CD4-positive, alpha-beta T cell treated with Interleukin-15 for 4 hours (primary cell): ENCODE measurements at places on chromosomes 1 and 21.

DNA sequence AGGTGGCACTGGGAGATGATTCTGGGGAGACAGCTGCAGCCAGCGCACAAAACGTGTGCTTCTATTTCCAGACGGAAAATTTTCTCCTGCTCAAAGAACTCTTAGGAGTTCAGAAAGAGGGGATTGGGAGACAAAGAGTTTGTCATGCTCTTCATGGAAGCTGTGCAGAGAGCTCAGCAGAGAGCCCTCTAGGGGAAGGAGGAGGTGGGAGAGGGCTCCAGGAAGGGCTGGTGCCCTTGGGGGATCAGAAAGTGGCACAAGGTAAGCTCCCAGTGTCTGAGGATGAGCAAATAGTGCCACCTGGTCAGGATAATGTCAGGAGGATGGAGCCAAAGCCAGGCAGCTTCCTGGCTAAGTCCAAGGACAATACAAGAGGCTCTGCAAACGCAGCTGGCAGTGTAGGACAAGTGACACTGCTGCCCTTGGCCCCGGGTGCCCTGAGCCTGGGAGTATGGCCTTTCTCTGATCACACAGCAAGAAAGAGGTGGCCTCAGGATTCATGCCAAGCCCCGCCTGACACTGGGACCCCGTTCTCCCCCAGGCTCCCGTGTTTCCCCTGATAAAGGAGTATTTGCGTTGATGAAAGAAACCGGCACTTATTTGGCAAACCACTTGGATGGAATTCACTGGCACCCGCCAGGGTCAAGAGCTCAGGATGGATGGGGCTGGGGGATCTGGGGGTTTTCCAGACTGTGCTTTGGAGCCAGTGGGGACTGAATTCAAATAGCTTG lies 254.0 kb downstream of the PTPRU start:
- DNase-seq, result no peak

DNA sequence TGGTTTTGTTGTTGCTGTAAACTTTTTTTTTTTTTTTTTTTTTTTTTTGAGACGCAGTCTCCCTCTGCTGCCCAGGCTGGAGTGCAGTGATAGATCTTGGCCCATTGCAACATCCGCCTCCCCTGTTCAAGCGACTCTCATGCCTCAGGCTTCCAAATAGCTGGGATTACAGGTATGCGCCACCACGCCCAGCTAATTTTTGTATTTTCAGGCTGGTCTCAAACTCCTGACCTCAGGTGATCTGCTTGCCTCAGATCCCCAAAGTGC lies 78.9 kb upstream of the SLC45A1 start:
- no peak for DNase-seq

- DNase-seq, result peak; percentile 85
Measured at GRCh38 chr21:29195981-29196669, 65.7 kb downstream of the MAP3K7CL start.

GRCh38 chr1:41475346-41475745 lies 9.1 kb downstream of the EDN2 start:
- no peak for DNase-seq

GRCh38 chr21:45470087-45470515 lies 65.1 kb downstream of the COL18A1 start:
- no peak for DNase-seq

GRCh38 chr1:68293609-68294366 lies 61.5 kb upstream of the WLS start:
- DNase-seq, result no peak

- peak; percentile 58 for DNase-seq
Measured at GRCh38 chr21:31198575-31198974, 145.5 kb downstream of the TIAM1 start.

- no peak for DNase-seq
Measured at GRCh38 chr21:38433471-38433870, 64.8 kb downstream of the ERG start.

GRCh38 chr1:198620218-198620617 lies 18.6 kb upstream of the PTPRC start:
- no peak for DNase-seq

- DNase-seq, result no peak
Measured at GRCh38 chr1:220990427-220991339, 111.4 kb downstream of the HLX start.

GRCh38 chr1:227124473-227124872 lies 184.4 kb downstream of the COQ8A start:
- DNase-seq, result no peak

DNA sequence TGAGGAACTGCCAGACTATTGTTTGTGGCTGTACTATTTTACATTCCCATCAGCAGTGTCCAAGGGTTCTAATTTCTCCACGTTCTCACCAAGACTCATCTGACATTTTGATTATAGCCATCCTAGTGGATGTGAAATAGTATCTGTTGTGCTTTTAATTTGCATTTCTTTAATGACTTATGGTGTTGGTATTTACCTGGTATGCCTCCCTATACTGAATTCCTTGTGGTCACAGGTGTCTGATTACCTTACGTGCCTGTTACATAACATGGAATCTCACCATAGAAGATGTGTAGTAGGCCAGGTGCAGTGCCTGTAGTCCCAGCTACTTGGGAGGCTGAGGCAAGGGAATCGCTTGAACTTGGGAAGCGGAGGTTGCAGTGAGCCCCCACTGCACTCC lies 13.5 kb downstream of the ZYG11A start:
- no peak for DNase-seq

DNA sequence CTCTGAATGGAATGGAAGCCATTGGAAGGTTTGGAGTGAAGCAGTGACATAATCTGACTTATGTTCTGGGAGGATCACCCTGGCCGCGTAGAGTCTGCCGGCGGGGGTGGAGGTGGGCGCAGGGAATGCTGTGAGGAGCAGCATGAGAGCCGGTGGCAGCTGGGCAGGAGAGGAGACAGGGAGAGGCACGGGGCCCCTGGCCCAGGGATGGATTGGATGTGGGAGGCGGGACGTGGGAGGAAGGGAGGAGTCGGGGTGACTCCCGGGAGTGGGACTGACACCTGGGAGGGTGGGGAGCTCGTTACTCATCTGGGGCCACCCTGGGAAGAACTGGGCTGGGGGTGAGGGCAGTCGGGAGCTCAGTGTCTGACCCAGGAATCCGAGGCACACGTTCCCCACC lies 10.4 kb upstream of the KCNAB2 start:
- no peak for DNase-seq

DNA sequence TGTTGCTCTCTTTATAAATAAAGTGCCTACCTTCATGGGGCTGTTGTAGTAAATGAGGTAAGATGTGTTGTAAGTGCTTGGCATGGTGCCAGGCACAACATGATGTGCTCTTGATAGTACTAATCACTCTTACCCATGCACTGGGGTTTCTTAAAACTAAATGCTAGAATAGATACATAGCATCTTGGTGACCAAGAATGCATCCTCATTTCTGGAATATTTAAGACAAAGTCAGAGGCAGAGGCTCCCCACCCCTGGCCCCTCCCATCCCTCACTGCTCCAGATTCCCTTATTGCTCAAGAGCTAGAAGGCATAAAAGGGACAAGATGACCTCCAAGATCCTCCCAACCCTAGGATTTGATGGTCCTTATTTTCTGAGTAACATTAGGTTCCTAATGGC lies 61.3 kb downstream of the GLUL start:
- no peak for DNase-seq

DNA sequence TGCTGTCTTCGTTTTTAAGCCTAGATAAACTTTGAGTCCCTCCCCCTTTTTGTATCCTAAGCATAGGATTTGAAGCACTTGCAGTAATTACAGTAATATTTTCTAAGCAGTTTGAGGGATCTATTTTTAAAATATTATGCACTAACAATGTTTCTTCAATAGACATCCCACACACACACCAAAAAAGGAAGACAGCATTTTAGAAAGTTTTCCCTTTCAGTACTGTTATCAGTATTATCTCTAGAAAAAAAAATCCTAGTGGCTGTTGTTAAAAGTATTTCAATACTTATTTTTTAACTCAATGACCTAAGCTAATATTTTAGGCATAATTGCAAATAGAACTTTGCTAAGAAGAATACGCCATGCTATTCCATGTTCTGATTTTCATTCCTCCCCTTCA lies 15.1 kb downstream of the MCOLN3 start:
- DNase-seq, result no peak

DNA sequence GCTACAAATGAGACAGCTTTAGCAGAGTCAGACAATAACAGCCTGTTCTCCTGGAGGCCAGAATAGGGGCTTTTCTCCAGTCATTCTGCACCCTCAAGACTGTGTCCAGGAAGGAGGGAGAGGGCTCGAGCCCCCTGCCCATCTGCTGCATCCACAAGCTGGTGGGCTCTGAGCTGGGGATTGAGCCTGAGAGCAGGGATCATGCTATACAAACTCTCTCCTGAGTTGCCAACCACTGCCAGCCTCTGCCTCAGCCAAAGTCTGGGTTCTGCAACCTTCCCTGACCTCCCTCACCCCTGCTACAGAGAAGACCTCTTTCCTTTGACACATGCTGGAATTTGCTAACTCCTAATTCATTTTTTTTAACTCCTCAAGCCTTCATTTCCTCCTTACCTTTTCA lies 14.8 kb upstream of the PPM1J start:
- DNase-seq, result no peak

DNA sequence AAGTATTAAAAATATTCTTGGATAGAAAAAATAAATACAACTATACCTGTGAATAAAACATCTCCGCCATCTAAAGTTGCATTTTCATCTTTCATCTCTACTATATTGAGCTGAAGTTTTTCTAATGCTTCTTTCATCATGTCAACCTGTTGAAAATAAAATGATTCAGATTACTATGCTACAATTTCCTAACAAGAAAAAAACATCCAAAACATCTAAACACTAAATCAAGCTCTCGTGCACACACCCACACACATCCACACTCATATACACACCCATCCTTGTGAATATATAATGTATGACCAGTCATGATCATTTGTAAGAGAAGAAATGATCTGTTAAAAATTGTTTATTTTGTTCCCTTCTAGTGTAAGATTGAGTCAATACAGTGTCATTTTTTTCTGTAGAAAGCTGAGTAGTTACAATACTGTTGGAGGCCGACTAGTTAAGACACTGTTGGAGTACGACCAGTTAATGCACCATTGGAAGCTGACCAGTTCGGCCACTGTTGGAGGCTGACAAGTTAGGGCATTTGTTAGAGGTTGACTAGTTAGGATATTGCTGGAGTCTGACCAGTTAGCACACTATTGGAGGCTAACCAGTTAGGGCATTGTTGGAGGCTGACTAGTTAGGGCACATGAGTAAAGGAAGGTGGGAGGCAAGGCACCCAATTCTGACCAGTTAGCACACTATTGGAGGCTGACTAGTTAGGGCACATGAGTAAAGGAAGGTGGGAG lies 82.4 kb upstream of the BCL10 start:
- DNase-seq, result no peak

DNA sequence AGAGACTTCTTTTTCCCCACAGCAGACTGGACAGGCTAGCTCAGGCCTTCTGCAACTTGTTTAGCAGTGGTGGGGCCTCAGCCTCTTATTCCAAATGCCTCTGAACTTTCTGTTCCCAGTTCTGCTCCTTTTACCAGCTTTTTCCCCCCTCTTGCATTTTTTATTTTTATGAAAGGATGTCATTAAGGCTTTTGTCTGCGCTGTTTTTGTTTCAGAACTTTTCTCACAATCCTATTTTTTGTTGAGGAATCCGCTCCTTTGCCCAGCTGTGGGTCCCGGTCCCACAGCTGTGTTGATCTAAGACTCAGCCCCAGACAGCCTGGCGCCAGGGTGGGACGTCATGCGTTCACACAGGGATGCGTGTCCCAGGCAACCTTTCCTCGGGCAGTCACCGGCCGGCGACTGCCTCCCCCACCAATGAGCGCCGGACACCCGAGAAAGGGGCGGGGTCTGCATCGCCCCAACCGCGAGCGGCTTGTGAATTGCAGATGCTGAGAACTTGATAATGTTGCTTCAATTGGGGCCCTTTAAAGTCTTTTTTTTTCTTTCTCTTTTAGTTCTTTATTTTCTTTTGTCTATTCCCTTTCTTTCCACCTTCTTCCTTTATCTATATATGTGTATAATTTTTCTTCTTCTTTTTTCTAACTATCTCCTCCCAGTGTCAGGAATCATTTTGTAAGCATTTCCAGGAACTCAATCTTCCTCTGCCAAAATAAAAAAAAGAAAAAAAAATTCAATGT lies 3.0 kb upstream of the ID3 start:
- peak; percentile 16 for DNase-seq

GRCh38 chr1:118122234-118123004 lies 62.6 kb downstream of the SPAG17 start:
- no peak for DNase-seq

DNA sequence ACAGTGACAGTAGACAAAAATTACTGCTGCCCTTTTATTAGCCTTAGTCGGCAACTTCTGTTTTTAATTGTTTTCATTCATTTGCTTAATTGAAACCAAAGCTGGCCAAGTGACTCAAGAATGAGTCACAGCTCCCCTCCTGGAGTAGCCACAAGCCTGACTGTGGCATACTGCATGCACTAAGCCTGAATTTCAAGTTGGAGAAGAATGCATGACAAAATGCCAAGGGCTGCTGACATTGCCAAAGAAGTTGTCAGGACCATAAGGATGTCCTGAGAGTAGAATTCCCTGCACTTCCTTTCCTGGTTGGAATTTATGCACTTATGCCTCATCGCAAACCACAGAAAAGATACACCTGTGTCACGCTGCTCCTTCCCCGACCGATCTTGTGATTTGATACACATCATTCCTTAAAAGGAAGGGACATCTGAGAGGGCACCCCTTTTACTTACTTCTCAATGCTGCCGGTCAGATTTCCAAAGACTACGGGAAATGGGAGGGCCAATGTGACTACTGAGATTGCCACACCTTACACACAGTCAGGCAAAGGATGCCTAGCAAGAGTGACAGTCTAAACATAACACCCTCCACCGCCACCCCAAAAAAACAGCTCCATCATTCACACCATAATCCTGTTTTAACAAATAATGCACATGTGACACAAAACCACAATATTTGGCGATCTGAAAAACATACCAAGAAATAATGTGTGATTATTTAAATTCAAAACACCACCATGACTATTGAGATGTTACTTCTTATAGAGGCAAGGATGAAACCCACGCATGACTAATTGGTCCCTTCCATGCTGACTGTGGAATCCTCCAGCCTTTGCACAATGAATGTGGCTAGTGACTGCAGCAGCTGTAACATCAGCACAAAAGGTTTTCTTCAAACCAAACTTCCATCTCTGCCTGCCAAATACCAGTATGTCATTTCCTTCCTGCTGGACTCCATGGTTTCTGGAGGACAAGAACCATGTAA lies 28.2 kb downstream of the VAV3 start:
- DNase-seq, result peak; percentile 65

GRCh38 chr1:171919891-171920887 lies 78.9 kb downstream of the DNM3 start:
- DNase-seq, result no peak

- no peak for DNase-seq
Measured at GRCh38 chr1:64031236-64031635, 172.2 kb upstream of the UBE2U start.

- no peak for DNase-seq
Measured at GRCh38 chr1:164838786-164839185, 279.8 kb downstream of the PBX1 start.

- DNase-seq, result no peak
Measured at GRCh38 chr1:38175121-38175520, 128.5 kb upstream of the POU3F1 start.
